CD4-positive, alpha-beta T cell treated with Interferon alpha-2 for 1 hour (primary cell): ENCODE measurements at places on chromosomes 3 and 15.

GRCh38 chr3:52090131-52090932 is 34.0 kb upstream of the DUSP7 start:
- DNase-seq = no peak

GRCh38 chr15:90512981-90513380 is 16.7 kb upstream of the CRTC3 start:
- no peak for DNase-seq

GRCh38 chr15:100714749-100715342 is 112.5 kb downstream of the ASB7 start:
- no peak for DNase-seq

GRCh38 chr3:69013253-69014021 is at the start of gene EOGT:
TSS of gene EOGT (minus strand) at chr3:69013684. CDS start at chr3:69009846, 3,838 bp downstream.
- peak; percentile 86 for DNase-seq

- no peak for DNase-seq
Measured at GRCh38 chr3:67075295-67075694, 77.2 kb downstream of the KBTBD8 start.

DNA sequence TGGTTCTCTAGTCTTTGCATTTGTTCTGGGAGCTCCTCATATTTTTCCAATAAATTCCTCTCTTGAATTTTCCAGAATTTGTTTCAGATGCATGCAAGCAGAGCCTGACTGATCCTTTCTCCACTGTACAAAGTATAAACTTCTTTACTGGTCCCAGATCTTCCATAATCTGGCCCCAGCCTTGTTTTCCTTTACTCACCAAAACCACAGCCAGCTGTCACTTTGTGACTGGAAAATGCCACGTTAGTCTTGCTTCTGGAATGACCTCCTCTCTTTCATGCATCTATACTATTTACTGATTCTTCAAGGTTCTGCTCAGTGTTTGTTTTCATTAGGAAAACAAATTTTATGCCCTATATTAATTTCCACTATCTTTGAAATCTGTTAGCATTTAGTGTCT is 60.4 kb upstream of the SPPL2A start:
- no peak for DNase-seq

GRCh38 chr3:108227131-108227530 is 4.9 kb upstream of the IFT57 start:
- DNase-seq = no peak

DNA sequence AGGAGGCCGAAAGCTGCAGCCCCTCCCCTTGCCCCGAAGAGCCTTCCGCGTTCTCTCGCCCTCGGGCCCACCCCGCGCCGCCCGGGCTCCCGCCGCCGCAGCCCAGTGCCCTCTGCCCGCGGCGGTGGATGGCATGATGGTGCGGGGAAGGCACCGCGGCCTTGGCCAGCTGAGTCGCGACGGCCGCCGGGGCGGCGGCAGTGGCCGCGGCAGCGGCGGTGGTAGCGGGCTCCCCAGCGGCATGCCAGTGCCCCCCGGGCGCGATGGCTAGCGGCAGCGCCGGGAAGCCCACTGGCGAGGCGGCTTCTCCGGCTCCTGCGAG is 1.2 kb downstream of the TLNRD1 start:
- DNase-seq = no peak

- no peak for DNase-seq
Measured at GRCh38 chr3:168870892-168871291, 775.2 kb upstream of the GOLIM4 start.
